Muscle of leg (tissue), 16 donors: ENCODE measurements at places on chromosomes 5 and 9. TPM values are rescaled to one million over a fixed set of nuclear protein-coding genes. Genes with fewer than 3 reads are reported as not detected.

HCN1 gene
- 1.3 TPM for total RNA-seq

MGAT4B gene
- total RNA-seq: 34.4 TPM

GNAQ gene
- total RNA-seq: 19.7 TPM

SPINK9 gene
- total RNA-seq: not detected

GRCh38 chr5:22521521-22521920 is 331.6 kb downstream of the CDH12 start:
- no peak overlapping the region for H3K27ac ChIP-seq
- H3K27me3 ChIP-seq: no peaks in the 10 kb centered on the region
- H3K36me3 ChIP-seq: no peaks in the 10 kb centered on the region
- no peaks in the 10 kb centered on the region for H3K4me1 ChIP-seq

- no peak overlapping the region for H3K4me3 ChIP-seq
- H3K36me3 ChIP-seq: no peaks in the 10 kb centered on the region
- H3K4me1 ChIP-seq: peaks cover 4% of the 10 kb centered on the region
- no peak for DNase-seq
- no peak overlapping the region for H3K27ac ChIP-seq
- peaks cover 3% of the 10 kb centered on the region for H3K27me3 ChIP-seq
Observed at GRCh38 chr9:129273136-129273895, 95.3 kb upstream of the IER5L start.

GRCh38 chr5:42121401-42121800 is 196.3 kb downstream of the FBXO4 start:
- H3K27ac ChIP-seq: no peak overlapping the region
- no peak overlapping the region for H3K4me3 ChIP-seq
- no peak for DNase-seq

GRCh38 chr5:124649491-124650146 is 96.8 kb downstream of the ZNF608 start:
- no peaks in the 10 kb centered on the region for H3K27me3 ChIP-seq
- no peak overlapping the region for H3K4me3 ChIP-seq
- peak; percentile 94 for DNase-seq
- H3K4me1 ChIP-seq: peaks cover 31% of the 10 kb centered on the region
- peaks cover 30% of the 10 kb centered on the region for H3K36me3 ChIP-seq

DNA sequence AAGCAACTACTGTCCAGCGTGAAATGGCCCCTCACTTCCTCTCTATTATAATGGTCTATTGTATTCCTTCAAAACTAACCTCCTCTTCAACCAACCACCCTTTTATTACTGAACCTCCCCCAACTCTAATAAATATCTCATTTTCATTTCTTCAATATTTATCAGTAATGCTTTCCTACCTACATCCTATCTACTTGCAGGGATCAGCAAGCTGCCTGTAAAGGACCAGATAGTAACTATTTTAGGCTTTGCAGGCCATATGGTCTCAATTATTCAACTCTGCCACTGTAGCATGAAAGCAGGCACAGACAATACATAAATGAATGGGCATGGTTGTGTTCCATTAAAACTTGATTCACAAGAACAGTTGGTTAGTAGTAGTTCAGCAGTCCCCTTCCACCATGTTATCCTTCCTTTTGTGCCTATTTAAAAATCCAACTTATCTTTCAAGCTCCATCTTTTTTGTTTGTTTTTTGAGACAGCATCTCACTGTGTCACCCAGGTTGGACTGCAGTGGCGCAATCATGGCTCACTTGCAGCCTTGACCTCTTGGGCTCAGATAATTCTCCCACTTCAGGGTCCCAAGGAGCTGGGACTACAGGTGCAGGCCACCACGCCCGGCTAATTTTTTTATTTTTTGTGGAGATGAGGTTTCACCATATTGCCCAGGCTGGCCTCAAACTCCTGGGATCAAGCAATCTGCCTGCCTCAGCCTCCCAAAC is 45.8 kb downstream of the PCDHGC5 start:
- H3K4me3 ChIP-seq: no peak overlapping the region
- H3K27ac ChIP-seq: no peak overlapping the region
- H3K36me3 ChIP-seq: peaks cover 4% of the 10 kb centered on the region
- H3K27me3 ChIP-seq: no peaks in the 10 kb centered on the region
